Kasumi-1 (cell line): ENCODE measurements at places on chromosomes 12 and 14.

DNA sequence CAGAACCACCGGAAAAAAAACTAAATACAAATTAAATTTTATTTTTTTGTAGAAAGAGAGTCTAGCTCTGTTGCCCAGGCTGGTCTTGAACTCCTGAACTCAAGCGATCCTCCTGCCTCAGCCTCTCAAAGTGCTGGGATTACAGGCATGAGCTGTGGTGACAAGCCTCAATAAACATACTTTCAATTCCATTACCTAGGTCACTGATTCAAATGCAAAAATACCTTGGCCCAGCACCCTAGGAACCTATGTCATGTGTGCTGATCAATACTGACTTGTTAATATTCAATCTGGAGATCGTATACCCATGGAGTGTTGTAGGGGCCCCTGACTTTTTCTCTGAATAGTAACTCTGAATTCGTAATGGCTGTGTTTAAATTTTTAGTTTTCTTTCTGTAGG is 7.1 kb upstream of the TMEM30B start:
- DNase-seq: no peak

GRCh38 chr14:32738206-32738871 is 200.3 kb upstream of the NPAS3 start:
- DNase-seq: no peak

- DNase-seq: no peak
Observed at GRCh38 chr12:76876696-76877229, 2.1 kb downstream of the CSRP2 start.

GRCh38 chr14:32327255-32327961 is 1.7 kb upstream of the AKAP6 start:
- DNase-seq: no peak

GRCh38 chr12:93180566-93180965 is 197.2 kb upstream of the NUDT4 start:
- DNase-seq: no peak

DNA sequence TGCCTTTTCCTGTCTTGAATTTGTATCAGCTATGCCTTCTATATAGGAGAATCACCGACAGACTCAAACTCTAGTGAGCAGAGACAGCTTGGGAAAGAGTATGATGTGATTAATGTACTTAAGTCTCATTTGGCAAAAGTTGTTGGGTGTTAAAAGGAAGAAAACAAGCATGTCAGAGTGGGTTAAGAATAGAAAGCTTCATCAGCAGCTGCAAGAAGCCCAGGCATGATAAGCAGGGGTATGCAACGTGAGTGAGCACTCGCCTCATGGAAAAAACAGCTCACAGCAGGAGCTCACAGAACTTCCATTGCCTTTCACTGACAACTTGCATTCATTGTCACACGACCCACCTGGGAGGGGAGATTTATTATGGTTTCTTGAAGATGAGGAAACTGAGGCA is 35.9 kb upstream of the WNK1 start:
- DNase-seq: no peak
